Aorta (tissue), 5 donors: ENCODE measurements at places on chromosomes 5 and 9. TPM values are rescaled to one million over a fixed set of nuclear protein-coding genes. Genes with fewer than 3 reads are reported as not detected.

GFI1B gene
- not detected for total RNA-seq

EMB gene
- 21.5 TPM for total RNA-seq

- no peak for DNase-seq
- H3K4me1 ChIP-seq: no peaks in the 10 kb centered on the region
- H3K27me3 ChIP-seq: no peaks in the 10 kb centered on the region
These were observed 1107.9 kb downstream of the PTPRD start for GRCh38 chr9:9504869-9505268.

DNA sequence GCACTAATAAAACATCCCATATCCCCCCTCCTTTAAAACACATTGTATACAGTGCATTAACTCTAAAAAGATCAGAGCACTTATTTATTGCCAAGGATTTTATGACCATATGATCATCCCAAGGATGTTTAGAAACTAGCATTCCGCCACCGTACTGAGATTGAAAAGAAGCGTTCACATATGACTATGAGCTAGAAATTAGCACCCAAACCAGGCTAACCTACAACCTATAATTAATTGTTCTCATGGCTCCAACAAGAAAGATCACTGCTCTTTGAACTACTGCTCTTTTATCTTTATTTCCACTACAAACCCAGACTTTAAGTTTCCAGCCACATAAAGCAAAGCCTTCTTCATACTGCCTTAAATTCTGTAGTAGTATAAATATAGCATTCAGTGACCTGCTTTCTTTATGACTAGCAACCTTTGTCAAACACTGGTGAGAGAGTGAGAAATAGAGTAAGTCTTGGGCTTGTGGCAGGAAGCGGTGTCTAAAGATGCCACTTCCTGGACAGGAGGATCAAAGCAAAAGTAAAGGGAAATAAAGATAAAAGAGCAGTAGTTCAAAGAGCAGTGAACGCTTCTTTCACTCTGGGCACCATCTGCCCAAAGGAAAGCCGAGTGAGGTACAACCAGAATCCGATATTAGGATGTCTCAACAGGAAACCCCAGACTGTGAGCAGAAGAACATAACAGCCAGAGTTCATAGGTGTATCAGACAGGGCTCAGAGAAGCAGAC is 151.1 kb upstream of the ERCC6L2 start:
- no peaks in the 10 kb centered on the region for H3K4me1 ChIP-seq
- no peak for DNase-seq
- H3K4me3 ChIP-seq: no peak overlapping the region

ASPN gene
- total RNA-seq: 113 TPM

- no peak overlapping the region for H3K27ac ChIP-seq
- H3K36me3 ChIP-seq: no peaks in the 10 kb centered on the region
- no peaks in the 10 kb centered on the region for H3K27me3 ChIP-seq
These were observed 243.7 kb downstream of the HSPA4 start for GRCh38 chr5:133295520-133295919.

DNA sequence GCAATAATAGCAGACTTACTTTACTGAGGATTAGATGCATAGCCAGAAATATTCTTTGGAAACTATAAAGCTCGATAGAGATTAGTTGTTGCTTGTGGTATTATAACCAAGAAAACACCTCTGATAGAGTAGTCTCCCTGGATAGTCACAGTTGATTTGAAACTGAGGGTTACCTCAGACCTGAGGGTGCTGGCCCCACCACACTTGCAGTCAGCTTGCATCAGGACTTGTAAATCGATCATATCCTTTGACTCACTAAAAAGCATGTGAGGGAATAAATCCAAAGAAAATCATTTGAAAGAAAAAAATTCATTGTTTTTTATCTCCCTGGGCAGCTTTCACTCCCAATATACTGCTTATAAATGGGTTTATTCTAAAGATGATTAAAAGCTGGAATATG is 39.4 kb downstream of the GALNT12 start:
- no peak overlapping the region for H3K4me3 ChIP-seq
- no peak for DNase-seq
- no peaks in the 10 kb centered on the region for H3K27me3 ChIP-seq
- H3K36me3 ChIP-seq: no peaks in the 10 kb centered on the region
- no peak overlapping the region for H3K27ac ChIP-seq

FAM169A gene
- 1.0 TPM for total RNA-seq

GRCh38 chr9:87701931-87702421 is 23.9 kb upstream of the CTSL start:
- no peaks in the 10 kb centered on the region for H3K27me3 ChIP-seq
- no peaks in the 10 kb centered on the region for H3K36me3 ChIP-seq
- H3K4me1 ChIP-seq: no peaks in the 10 kb centered on the region
- H3K27ac ChIP-seq: no peak overlapping the region
- H3K4me3 ChIP-seq: no peak overlapping the region

CDC25C gene
- not detected for total RNA-seq

DNA sequence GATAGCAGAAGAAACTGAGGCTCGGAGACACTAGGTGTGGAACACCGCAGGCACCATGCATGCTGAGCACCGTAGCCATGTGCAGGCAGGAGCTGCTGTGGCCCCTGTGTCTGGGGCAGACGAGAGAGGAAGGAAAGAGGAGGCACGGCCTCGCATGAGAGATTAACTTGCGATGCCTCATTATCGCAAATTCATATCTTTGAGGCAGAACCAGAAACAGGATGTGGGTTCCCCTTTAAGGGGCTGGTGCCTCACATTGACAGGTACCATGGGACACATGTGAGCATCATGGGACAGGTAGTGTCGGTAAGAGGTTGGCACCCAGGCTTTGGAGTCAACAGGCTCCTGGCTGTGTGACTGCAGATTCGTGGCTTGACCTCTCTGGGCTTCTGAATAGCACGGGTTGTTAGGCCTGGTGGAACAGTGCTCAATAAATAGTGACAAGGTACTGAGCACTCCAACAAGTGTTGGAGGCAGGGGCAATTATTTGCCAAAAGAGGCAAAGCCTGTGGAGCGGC is 40.8 kb downstream of the NAIF1 start:
- H3K4me3 ChIP-seq: no peak overlapping the region
- H3K27me3 ChIP-seq: no peaks in the 10 kb centered on the region
- peak; percentile 47 for DNase-seq
- H3K36me3 ChIP-seq: no peaks in the 10 kb centered on the region
- no peak overlapping the region for H3K27ac ChIP-seq

GRCh38 chr5:84272771-84273516 is 111.7 kb downstream of the EDIL3 start:
- H3K36me3 ChIP-seq: no peaks in the 10 kb centered on the region
- H3K4me3 ChIP-seq: no peak overlapping the region
- H3K27me3 ChIP-seq: no peaks in the 10 kb centered on the region
- no peak for DNase-seq

DNA sequence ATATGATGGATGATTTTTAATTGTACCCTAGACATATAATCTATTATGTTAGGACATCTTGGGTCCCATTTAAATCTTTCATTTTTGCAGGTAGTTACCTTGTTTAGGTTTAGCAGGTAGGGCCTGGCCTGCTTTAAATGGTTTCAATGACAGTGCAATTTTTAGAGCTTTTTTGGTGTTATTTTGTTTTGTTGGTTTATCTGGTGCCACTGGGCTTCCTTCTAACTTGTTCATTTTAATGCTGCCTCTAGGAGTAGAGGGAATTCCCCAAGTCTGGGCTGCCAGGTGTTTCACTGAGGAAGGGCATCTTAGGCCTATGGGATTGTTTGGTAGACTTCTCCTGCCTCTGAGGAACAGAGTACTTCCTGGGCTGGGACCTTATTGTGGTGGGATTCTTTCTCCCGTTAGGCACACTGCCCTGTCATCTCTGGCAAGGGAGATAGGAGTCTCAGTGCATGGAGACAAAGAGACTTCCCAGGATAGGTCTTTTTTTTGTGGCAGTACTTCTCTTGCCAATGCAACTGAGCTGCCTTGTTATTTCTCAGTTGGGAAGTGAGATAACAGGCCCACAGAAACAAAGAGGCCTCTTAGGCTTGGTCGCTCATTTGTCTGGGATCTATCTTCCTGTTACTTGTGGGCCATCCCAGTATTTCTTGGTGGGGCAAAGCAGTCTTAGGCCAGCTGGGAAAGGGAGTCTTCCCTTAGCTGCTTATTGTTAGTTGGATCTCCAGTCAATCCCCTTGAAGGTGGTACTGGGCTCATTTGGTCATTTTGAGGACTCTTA is 282.9 kb downstream of the FER start:
- H3K4me3 ChIP-seq: no peak overlapping the region
- no peaks in the 10 kb centered on the region for H3K4me1 ChIP-seq
- no peaks in the 10 kb centered on the region for H3K36me3 ChIP-seq

DNA sequence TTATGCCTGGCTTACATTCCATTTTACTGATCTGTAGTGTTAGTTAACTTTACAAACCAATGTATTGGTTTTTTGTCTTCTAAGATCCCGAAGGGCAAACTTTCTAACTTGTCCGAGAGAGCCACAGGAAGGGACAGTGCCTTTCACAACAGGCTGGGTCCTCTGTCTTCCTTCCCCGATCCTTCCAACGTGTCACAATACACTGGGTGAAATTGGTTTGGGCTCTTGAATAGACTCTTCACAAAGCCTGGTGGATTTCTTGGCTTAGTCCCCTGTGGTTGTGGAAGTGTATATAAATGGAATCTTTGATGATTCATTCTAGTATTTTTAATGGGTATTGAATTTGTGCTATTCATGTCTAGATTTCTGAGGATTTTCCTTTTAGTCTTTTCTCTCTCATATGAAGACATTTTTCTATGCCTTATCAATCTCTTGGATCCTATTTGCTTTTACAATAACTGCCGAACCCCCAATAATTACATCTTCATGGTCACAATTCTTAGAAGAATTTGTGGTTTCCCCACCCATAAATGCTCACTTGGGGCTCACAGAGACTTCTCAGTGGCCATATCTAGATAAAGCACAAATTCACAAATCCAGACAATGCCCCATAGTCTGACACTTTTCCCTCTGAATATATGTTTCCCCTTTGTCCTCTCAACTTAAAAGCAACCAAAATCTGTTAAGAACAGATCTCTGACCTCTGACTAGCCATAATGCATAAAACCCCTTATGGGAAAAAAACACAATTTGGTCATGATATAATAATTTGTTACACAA is 107.7 kb downstream of the MTRR start:
- no peak overlapping the region for H3K4me3 ChIP-seq
- H3K27ac ChIP-seq: no peak overlapping the region
- no peaks in the 10 kb centered on the region for H3K27me3 ChIP-seq
- no peaks in the 10 kb centered on the region for H3K36me3 ChIP-seq
- no peak for DNase-seq

DNA sequence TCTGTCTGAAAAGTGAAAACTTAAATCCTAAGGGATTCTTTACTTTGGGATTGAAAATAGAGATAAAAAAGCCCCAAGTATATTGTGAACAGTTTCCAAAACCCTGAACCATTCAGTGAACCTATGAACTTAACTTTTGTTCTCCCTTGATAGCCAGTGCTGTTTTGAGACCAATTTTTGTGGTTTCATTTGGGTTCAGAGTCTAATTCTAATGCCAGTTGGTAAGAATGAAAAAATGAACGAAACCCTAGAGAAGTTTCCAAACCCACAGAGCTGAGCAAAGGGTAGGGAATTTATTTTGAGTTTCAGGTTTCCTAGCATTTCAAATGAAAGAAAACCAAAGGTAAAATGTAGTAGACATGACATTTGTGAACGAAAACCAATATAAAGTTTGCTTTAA is 1366.8 kb downstream of the EFNA5 start:
- DNase-seq: no peak
- no peak overlapping the region for H3K27ac ChIP-seq
- H3K27me3 ChIP-seq: no peaks in the 10 kb centered on the region
- no peaks in the 10 kb centered on the region for H3K4me1 ChIP-seq
- H3K36me3 ChIP-seq: no peaks in the 10 kb centered on the region

GRCh38 chr9:95090023-95090791 is 227.3 kb downstream of the FANCC start:
- no peaks in the 10 kb centered on the region for H3K4me1 ChIP-seq
- peak overlapping the region; percentile 75 for H3K27ac ChIP-seq
- H3K36me3 ChIP-seq: peaks cover 3% of the 10 kb centered on the region
- H3K27me3 ChIP-seq: no peaks in the 10 kb centered on the region

DNA sequence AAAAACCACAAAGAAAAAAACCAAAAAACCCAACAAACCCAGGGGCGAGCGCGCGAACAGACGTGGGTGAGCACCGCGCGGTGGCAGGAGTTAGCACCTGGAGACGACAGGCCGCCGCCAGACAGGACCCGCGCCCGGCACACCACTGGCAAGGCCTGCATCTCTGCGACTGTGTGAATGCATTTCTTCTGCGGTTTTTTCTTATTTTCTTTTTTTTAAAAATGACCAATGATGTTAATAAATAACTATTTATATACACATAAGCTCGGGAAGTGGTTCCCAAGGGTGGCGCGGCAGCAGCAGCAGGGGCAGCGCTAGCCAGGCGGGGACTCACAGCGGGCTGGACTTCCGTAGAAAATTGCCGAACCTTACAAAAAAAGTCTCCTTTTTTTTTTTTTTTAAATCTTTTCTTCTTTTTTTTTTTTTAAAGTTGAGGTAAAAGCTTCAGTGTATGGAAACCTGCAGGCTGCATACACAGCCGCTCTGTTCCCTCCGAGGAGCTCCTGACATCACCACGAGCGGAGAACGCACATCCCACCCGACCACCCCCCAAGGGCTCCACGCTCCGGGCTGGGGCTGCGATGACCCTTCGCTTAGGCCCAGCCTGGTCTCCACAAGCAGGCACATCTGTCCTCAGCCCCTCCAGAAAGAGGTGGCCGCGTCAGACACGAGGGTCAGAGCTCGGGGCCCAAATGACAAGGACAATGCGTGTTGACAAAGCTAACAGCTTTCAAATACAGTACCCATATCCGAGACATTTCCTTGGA is 7.4 kb downstream of the BRD3OS start:
- DNase-seq: no peak
- H3K27ac ChIP-seq: no peak overlapping the region
- no peaks in the 10 kb centered on the region for H3K4me1 ChIP-seq
- H3K4me3 ChIP-seq: no peak overlapping the region
- H3K36me3 ChIP-seq: peaks cover 5% of the 10 kb centered on the region

- no peaks in the 10 kb centered on the region for H3K36me3 ChIP-seq
- no peaks in the 10 kb centered on the region for H3K27me3 ChIP-seq
- peak; percentile 42 for DNase-seq
- H3K27ac ChIP-seq: no peak overlapping the region
These were observed 11.8 kb downstream of the COL5A1 start for GRCh38 chr9:134653259-134654009.

GALT gene
- total RNA-seq: 50.9 TPM

ATG10 gene
- 10.3 TPM for total RNA-seq

GPX3 gene
- 694 TPM for total RNA-seq

LCN12 gene
- total RNA-seq: 1.6 TPM

- H3K27ac ChIP-seq: peak overlapping the region; percentile 91
- no peaks in the 10 kb centered on the region for H3K4me1 ChIP-seq
- no peaks in the 10 kb centered on the region for H3K27me3 ChIP-seq
- no peak overlapping the region for H3K4me3 ChIP-seq
- no peak for DNase-seq
These were observed 367 bp upstream of the SHC3 start for GRCh38 chr9:89178830-89179539.
